Neuronal stem cell (in vitro differentiated cells): ENCODE measurements at places on chromosomes 1 and 21.

DNA sequence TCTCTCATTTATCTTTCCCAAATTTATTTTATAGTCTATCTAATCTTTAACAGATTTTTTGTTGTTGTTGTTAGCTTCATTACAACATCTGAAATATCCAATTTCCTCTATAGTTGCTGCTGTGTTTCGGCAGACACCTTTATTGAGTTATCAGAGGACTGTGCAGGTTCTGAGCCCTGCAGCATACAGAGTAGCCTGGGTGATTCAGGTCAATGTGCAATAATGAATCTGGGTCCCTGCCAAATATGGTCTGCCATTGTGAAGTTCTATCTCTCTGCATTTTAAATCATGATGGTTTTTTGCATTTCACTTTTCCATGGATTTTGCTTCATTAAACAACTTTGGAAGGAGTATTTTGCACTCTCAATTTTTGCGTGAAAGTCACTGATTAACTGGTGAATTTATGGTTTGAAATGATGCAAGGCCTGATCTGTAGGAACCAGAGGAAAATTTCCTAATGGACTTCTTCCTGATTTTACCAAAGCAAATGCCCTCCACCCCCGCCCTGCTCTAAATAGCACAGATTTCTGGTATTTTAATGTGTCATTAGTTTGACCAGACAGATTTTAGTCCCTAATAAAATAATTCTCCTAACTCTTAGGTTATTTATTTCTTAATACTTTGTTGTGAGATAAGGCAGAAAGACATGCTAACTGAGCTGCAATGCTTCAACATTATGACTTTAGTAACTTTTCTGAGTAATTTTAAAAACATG is 402.3 kb downstream of the PTBP2 start:
- H3K4me3 ChIP-seq = no peak overlapping the region
- no peak overlapping the region for H3K27ac ChIP-seq
- no peaks in the 10 kb centered on the region for H3K27me3 ChIP-seq

DNA sequence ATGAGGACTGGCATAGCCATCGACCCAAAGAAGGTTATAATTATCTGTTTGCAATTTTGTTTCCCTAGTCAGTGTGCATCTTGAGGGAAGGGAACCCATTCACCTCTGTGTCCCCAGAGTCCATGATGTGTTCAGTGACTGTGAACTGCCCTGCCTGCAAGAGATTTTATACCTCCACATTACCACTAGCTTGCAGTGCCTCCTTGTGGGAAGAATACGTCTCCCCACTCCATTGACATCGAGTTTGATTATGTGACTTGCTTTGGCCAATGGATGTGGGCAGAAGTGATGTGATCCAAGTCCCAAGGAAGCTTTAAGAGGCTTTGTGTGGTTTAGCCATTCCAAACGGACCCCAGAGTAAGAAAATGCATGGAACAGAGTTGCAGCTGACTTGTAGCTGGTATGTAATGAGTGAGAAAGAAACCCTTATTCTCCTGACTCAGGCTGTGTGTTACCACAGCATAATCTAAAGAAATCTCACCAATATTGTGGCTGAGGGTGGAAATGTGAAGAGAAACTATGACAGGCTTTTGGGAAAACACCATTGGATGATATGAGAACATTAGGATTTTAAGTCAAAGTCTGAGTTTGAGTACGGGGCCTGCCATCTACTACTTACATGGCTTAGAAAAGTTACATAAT is 47.8 kb upstream of the NRDC start:
- H3K36me3 ChIP-seq = no peaks in the 10 kb centered on the region
- H3K4me1 ChIP-seq = peaks cover 9% of the 10 kb centered on the region
- no peak overlapping the region for H3K4me3 ChIP-seq
- H3K27me3 ChIP-seq = no peaks in the 10 kb centered on the region
- no peak overlapping the region for H3K27ac ChIP-seq
- peak; percentile 20 for DNase-seq

GRCh38 chr1:50271337-50271736 is 151.9 kb downstream of the DMRTA2 start:
- no peak overlapping the region for H3K4me3 ChIP-seq
- H3K36me3 ChIP-seq = no peaks in the 10 kb centered on the region
- no peak overlapping the region for H3K27ac ChIP-seq
- no peak for DNase-seq
- no peaks in the 10 kb centered on the region for H3K27me3 ChIP-seq

DNA sequence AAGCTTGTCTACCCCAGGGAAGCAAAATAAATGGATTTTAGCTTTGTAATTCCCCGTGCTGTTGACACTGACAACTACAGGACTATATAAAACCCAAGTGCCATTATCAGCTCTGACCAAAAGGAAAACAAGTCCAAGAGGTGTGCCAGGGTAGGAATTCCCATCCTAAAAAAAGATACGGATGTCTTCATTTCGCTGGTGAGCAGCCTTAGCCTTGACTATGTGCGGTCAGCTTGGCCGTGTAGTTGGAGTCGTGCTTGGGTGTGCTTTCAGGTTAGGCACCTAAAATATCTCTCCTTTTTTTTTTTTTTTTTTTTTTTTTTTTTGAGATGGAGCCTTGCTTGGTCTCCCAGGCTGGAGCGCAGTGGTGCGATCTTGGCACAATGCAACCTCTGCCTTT is 28.9 kb upstream of the ACTN2 start:
- H3K27ac ChIP-seq = no peak overlapping the region
- no peak for DNase-seq
- H3K4me3 ChIP-seq = no peak overlapping the region

GRCh38 chr1:220785166-220786056 is 1.3 kb upstream of the MTARC1 start:
- DNase-seq = no peak
- no peaks in the 10 kb centered on the region for H3K36me3 ChIP-seq
- H3K4me3 ChIP-seq = no peak overlapping the region
- H3K4me1 ChIP-seq = peaks cover 2% of the 10 kb centered on the region
- H3K27ac ChIP-seq = no peak overlapping the region
- H3K27me3 ChIP-seq = no peaks in the 10 kb centered on the region

DNA sequence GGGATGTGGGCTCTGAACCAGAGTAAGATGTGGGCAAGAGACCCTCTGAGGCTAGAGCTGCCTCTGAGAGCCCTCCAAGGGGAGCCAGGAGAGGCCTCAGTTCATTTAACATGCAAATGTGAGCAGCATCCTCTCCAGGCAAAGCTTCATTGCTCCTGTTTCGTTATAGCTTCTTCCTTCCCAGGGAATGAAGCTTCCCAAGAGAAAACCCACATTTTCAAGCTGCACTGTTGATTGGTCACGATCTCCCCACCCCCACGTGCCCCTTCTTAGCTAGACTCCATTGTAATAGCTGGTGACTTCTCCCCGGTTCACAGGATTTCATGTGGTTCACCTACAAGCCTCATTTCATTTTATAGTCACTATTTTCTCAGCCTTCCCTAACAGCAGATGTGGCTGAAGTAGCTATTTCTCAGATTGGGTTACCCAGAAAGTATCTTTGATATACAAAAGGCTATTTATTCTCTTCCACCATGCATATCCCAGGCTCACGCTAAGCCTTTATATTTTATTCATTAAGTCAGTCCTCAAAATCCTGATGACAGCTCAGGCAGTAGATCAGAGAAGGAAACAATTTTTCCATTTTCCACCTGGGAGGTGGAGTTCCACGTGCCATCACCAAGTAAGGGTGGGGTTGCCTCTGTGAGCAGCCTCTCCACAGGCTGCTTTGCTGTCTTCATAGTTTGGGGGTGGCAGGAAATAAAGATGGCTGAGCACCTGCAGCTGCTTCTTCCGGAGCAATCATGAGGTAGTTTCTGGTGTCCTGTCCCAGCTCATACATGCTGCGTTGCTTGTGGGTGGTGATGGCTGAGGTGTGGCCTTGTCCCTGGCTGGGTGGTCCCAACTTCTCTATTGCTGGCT is 178.3 kb upstream of the RAB4A start:
- no peaks in the 10 kb centered on the region for H3K27me3 ChIP-seq
- no peak for DNase-seq
- no peak overlapping the region for H3K4me3 ChIP-seq
- no peak overlapping the region for H3K27ac ChIP-seq

GRCh38 chr1:96596226-96596922 is 125.2 kb upstream of the PTBP2 start:
- H3K4me1 ChIP-seq = peaks cover 26% of the 10 kb centered on the region
- no peak overlapping the region for H3K4me3 ChIP-seq
- no peaks in the 10 kb centered on the region for H3K36me3 ChIP-seq
- H3K27ac ChIP-seq = no peak overlapping the region
- no peaks in the 10 kb centered on the region for H3K27me3 ChIP-seq

GRCh38 chr1:108000620-108001111 is 35.7 kb upstream of the VAV3 start:
- no peaks in the 10 kb centered on the region for H3K36me3 ChIP-seq
- H3K4me3 ChIP-seq = no peak overlapping the region
- DNase-seq = no peak

DNA sequence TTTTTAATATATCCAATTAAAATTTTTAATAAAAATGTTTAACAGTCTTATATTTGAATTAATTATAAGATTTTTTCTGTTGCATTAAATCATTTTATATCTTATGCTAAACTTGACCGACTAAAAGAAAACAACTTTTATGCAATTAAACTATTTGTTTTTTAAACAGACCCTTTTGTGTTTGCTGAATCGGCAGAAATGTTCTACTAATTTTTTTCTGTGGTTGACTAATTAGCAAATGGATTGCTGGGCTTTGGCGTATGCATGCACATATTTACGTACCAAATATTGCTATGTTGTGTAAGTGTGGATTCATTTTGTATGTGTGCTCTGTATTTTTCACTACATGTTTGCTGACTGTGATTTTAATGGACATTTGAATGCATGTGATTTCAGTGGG is 174.8 kb downstream of the PBX1 start:
- no peak overlapping the region for H3K4me3 ChIP-seq
- DNase-seq = no peak

DNA sequence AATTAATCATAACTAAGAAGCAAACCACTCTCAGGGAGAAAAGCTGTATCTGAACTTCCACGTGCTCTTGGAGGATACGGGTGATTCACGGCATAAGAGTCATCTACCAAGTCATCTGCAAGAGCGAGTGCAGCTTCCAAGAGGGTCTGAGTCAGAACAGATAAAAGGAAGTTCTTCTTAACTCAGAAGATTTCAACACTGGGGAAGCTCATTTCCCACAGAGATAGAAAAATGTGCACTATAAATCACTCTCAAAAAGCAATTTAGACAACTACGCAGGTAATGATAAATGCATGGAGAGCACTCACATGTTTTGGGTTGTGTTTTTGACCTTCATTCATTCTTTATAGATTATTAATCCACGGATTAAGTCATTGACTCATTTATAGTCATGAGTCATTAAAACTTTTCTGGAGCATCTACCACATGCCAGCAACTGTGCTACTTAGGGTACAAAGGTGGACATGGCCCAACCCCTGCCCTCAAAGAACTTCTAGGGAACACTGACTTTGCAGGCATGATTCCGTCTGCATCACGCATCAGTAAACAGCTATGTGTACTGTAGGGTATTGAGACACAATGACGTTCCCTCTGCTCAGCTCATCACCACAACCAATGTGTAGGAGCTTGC is 20.8 kb downstream of the KCNJ15 start:
- H3K36me3 ChIP-seq = no peaks in the 10 kb centered on the region
- H3K27ac ChIP-seq = no peak overlapping the region
- no peaks in the 10 kb centered on the region for H3K4me1 ChIP-seq
- no peaks in the 10 kb centered on the region for H3K27me3 ChIP-seq

GRCh38 chr21:17128132-17128531 is 384.7 kb upstream of the CXADR start:
- no peak overlapping the region for H3K27ac ChIP-seq
- H3K4me1 ChIP-seq = no peaks in the 10 kb centered on the region
- no peaks in the 10 kb centered on the region for H3K36me3 ChIP-seq
- H3K4me3 ChIP-seq = no peak overlapping the region
- no peak for DNase-seq

- no peaks in the 10 kb centered on the region for H3K36me3 ChIP-seq
- H3K27me3 ChIP-seq = peaks cover 11% of the 10 kb centered on the region
- H3K4me3 ChIP-seq = no peak overlapping the region
Measured at GRCh38 chr1:3015744-3016143, 5.5 kb upstream of the ACTRT2 start.

DNA sequence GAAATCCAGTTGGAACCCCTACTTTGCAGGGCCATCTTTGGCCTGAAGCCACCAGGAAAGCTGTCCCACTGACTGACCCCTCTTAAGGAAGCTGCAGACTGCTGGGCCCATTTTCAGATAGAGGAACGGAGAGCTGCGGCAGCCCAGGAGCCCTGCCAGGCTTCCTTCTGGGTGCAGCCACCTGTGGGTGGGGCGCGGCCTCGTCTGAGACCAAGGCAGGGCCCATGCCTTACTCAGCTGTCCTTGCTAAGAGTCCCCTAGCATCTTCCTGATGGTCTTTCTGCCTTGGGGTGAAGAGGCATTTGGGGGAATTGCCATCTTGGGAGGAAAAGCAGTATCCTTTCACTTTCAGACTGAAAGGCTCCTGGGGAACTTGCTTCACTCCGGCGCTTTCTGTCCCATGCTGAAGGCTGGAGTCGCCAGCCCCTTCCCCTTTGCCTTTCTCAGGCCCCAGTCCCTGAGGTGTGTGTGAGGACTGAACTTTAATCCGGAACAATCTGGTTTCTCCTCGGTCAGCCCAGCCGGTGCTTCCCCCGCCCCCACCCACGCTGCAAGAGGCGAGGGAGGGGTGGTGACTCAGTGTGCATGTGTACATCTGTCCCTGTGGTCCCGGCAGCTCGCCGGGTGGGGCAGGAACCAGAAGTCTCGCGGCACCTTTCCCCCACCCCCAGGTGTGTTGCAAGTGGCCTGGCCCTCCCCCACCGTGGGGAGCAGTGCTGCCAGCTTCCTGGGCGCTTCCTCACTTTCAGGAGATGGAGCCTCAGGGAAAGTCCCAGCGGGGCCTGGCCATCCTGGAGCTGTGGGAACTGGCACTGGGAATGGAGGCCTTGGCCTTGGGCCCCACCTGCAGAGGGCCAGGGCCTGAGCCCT is 5.1 kb downstream of the ZC3H12A start:
- no peak overlapping the region for H3K4me3 ChIP-seq
- H3K27ac ChIP-seq = no peak overlapping the region
- no peak for DNase-seq
- H3K36me3 ChIP-seq = peaks cover 27% of the 10 kb centered on the region
- H3K4me1 ChIP-seq = peaks cover 29% of the 10 kb centered on the region

DNA sequence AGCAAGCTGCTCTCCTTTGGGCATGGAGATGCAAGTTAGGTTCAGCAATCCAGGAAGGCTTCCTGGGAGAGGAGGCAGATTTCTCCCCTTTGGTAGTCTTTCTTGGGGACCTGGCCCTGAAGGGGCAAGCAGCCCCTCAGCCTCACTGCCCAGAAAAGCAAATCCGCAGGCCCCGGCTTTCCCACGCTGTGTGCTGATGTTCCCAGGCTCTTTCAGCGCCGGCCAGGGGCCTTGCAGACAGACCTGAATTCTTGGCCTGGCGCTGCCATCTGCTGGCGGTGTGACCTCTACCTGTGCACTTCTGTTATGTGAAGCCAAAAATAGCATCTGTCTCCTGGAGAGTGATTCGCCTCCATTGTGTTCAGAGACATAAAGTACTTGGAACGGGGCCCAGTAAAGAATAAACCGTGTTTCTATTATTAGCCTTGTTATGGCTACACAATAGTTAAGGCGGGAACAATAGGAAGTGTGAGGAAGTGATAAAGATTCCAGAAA is 64.8 kb downstream of the ALPL start:
- H3K4me3 ChIP-seq = no peak overlapping the region
- H3K4me1 ChIP-seq = peaks cover 19% of the 10 kb centered on the region
- peaks cover 3% of the 10 kb centered on the region for H3K27me3 ChIP-seq
- DNase-seq = peak; percentile 55
- peaks cover 8% of the 10 kb centered on the region for H3K36me3 ChIP-seq
- H3K27ac ChIP-seq = peak overlapping the region; percentile 80
